GM03348 (cell line): ENCODE measurements at places on chromosomes 1 and 21.

DNA sequence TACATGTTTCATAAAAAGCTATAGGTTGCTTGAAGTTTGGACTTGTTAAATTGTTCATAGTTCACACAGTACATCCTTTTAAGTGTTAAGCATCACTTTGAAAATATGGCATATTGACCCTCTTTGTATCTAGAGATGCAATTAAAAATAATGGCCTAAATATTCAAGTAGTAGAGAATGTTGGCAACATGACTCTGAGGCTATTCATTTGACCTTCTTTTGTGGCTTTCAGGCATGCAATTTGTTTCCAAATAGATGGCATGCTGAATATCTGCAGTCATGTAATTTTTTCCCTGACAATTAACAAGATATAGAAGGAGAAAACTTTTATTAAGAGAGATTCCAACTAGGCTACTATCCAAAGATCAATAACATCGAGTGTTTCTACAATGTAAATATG is 230.5 kb upstream of the ZRANB2 start:
- DNase-seq = peak; percentile 16

- peak; percentile 30 for DNase-seq
Measured at GRCh38 chr1:150895618-150896017, 8.7 kb downstream of the CTXND2 start.

GRCh38 chr21:45618287-45618686 is 25.2 kb upstream of the PCBP3 start:
- DNase-seq = peak; percentile 30

- DNase-seq = no peak
Measured at GRCh38 chr1:198007687-198008607, 90.8 kb downstream of the LHX9 start.

DNA sequence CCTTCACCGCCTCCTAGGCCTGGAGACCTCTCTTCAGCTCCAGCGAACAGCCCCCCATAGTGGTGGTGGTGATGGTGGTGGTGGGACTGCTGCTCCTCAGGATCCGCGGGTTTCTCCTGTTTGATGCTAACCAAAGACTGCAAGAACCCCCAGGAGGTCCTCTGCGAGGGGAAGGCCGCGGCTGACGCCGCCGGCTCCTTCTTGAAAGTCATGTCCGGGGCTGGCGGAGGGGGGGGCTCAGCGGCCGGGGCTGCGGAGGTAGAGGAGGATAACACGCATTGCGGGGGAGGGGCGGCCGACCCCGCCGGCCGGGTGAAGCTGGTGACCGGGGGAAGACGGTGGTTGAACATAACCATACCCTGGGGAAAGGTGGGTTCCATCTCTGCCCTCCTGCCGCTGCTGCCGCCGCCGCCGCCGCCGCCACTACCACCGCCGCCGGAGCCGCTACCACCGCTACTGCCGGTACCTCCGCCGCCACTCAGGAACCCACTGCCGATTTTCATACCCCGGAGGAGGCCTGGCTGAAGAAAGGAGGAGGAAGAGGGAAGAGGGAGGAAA is 554 bp downstream of the ZNF281 start:
- DNase-seq = peak; percentile 47

GRCh38 chr1:75170981-75171380 is 36.8 kb downstream of the LHX8 start:
- no peak for DNase-seq

GRCh38 chr1:206953626-206954025 is 7.4 kb upstream of the PIGR start:
- DNase-seq = no peak

DNA sequence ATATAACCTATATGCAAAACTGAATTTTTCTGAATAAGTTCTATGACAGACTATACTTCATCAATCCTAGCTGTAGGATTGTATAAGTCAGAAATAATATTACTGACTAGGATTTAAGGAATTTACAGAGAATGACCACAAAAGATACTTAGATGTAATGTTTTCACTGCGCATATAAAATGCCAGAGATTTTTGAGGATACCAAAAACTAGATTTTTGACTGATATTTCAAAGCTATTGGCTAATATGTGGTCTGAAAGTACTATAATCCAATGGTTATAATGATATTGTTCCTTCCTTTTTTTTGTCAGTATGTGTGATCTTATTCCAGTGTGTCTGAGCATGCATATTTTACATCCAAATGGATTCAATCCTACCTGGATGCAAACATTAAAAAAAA is 17.0 kb upstream of the IFI44L start:
- DNase-seq = peak; percentile 5

GRCh38 chr1:67723620-67724019 is 38.6 kb downstream of the GADD45A start:
- no peak for DNase-seq

DNA sequence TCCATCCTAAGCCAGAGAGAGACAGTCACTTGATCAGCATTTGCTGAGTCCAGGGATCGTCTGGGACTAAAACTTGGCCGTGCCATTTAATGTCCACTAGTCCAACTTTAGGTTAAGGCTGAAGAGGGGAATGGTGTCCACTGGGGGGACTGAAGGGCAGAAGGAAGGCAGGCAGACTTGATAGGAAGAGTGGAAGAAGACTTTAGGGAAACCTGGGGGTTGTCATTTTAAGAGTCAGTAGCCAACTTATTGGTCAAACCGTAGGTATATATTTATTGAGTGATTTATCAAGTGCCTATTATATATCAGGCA is 1.3 kb upstream of the LMOD1 start:
- DNase-seq = no peak

- no peak for DNase-seq
Measured at GRCh38 chr1:151435174-151435573, 24.1 kb downstream of the POGZ start.

DNA sequence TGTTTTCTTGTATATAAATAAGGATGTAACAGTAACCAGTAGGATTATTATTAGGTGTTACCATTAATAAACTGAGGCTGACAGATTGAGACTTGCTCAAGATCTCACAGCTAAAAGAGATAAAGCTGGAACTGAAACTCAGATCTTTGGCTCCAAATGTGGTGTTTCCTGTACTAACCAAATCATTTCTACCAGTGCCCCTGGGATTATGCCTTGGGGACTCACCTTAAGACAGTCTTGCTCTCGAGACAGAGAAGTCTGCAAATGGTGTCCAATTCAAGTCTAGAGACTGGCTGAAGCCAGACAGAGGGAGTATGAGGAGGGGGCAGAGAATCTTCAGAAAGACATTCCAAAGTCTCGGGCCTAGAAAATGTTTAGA is 593 bp upstream of the CD53 start:
- no peak for DNase-seq

GRCh38 chr1:51997974-51998382 is 7.5 kb upstream of the RAB3B start:
- no peak for DNase-seq

DNA sequence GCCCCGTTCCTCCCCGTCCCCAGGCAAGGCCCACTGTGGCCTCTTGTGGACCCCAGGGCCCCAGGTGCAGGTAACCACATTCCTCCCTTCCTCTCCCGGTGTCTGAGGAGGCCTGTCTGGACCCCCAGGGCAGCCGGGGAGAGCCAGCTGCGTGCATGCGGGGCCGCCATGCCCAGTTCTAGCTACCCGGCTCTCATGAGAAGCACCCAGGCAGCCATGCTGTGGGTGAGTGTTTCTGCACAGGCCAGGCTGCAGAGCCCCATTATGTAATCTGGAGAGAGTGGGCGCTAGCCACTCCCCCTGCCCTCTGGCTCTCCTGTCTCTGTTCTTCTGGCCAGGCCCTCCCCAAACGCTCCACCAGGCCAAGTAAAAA is 18.4 kb upstream of the PLEKHG5 start:
- peak; percentile 67 for DNase-seq

DNA sequence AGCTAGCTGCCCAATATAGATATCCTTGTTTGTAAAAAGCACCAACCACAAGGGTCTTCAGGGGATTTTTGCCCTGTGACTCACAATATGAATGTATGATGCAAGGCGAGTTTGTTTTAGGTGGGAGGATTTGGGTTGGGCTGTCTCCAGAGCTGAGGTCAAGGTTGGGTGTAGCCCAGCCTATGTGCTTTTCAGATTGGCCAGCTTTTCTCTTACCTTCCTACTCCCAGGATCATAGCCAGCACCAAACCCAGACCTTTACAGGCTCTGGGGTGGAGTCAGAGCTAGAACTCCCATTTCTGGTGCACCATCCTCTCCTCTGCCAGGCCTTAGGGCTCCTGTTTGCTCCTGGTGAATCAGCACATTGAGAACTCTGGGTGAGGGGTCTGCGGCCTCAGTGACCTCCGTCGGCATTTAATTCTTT is 55.6 kb upstream of the GCLM start:
- DNase-seq = peak; percentile 35

DNA sequence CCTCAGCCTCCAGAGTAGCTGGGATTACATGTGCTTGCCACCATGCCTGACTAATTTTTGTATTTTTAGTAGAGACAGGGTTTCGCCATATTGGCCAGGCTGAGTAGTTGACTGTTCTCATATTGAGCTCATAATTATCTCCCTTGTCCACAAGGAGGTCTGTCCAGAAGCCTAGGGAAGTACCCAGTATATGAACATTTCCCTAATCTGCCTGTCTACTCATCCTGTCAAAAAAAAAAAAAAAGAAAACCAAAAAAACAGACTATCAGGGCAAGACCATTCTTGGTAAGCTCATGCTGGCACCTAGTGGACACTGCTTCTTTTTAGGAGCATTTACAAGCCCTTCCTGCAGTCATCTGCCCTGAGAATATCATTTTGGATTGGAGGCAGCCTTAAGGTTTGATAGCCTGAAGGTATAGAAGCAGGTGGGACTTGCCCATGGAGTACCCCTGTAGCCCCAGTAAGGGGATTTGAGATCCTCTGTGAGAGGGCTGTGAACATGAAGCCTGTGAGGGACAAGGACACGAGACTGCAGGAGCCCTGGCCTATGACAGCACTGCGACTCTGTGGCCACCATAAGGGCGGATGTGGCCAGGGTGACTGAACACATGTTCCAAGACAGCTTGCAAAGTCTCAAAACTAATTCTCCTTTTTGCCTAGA is 10.8 kb upstream of the DUSP12 start:
- peak; percentile 66 for DNase-seq

DNA sequence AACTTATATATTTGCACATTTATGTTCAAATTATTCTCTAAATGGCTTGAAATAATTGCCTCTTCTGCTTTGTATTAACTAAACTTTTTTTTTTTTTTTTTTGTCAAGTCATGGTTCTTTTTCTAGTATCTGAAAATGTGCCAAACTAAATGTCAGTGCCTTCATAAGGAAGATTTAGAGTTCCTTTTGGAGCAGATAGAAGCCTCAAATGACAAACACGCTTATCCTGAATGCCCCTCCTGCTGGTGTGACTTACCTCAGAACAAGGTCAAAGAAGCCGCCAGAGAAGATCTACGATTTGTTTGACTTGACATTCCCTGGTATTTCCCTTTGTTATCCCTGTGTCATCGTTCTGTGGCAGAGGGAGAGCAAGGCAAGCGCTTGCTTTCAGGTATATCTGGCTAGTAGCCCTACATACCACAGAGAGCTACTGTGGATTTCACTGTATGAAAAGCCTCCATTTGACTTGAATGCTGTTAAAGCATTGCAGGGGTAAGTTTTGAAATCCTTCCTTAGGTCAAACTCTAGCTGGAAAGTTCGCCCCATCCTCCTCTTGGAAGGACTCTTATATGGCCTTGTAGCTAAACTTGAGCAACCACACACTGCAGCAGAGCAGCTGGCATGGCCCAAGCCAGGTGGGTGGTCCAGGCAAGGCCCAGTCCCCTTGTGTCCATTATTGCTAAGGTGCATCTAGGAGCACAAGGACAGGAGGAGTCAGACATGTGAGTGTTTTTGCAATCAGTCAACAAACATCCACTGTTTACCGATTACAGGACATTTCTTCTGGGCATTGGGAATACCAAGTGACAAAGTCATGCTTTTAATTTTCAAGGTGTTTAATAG is 285.4 kb upstream of the USP25 start:
- no peak for DNase-seq

- DNase-seq = no peak
Measured at GRCh38 chr1:19396280-19396679, 84.2 kb downstream of the SLC66A1 start.

DNA sequence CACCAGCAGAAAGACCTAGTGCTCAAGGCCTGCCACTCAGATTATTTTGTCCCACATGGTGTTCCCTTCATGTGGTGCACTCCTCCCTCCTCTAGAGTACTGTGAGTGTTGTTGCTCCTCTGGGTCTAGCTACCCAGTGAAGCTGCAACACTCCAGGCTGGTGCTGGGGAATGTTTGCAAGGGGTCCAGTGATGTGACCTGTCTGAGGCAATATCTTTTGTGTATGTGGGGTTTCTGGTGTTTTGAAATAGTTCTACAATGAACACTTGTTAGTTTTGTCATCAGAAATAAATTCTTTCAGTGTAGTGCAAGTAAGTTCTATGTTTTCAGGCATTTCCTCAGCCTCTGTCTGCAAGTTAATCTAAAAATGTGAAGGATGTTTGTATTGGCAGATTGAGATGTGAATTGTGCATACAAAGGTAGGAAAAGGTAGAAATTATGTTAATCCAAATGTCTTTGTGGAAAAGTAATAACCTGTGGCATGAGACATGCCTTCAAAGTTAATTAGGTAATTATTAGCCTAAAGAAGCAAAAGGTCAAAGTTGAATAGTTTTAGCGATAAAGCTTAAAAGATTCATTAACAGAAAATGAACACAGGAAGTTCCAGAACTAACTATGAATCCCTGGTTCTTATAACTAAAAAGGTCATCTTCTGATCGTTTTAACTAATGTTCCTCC is 616.8 kb downstream of the LTN1 start:
- no peak for DNase-seq
